ENCODE measurements at places on chromosomes 7 and 10.

DNA sequence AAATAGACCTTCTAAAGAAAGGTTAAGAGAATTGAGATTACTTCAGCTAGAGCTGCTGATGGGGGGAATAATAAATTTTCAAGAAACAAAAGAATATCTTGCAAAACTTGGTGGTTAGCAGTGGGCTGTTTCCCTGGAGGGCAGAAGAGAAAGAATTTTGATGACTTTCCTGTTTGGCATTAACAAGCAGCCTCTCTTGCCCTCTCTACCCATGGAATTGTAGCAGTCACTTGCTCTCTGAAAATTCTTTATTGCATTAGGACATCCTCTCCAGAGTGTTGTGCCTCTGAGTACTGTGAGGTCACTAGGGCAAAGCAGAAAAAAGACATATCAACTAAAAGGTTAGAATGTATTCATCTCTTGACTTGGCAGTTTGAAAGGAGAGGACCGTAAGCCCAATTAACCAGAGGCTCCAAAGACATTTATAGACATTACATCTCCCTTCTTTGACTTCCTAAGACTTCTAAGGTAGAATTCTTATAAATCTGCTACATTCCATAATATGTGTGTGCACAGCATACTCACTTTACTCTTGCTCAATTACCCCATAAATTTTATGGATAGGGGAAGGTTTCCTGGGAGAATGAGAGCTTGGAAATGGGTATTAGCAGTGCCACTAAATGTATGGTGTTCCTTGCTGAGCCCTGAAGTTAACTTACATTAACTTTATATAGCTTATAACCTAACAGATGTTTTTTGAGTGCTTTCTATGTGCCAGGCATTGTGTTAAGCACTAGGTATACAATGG is 215.3 kb downstream of the KIF20B start:
- DNase-seq, result peak; percentile 64

GRCh38 chr10:62244785-62245467 is 23.7 kb downstream of the RTKN2 start:
- DNase-seq, result peak; percentile 70

GRCh38 chr7:3605222-3605621 is 304.2 kb downstream of the SDK1 start:
- peak; percentile 4 for DNase-seq

DNA sequence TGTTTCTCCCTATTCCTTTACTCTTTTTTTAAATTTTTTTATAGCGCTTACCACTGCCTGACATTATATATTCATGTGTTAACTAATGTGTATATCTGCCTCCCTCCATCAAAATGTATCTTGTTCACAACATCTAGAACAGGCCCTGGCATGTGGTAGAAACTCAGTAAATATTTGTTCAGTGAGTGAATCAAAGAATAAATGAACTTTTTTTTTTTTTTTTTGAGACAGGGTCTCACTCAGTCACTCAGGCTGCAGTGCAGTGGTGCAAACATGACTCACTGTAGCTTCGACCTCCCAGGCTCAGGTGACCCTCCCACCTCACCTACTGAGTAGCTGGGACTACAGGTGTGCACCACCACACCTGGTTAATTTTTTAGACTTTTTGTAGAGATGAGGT is 7.5 kb upstream of the CALD1 start:
- DNase-seq, result peak; percentile 75

DNA sequence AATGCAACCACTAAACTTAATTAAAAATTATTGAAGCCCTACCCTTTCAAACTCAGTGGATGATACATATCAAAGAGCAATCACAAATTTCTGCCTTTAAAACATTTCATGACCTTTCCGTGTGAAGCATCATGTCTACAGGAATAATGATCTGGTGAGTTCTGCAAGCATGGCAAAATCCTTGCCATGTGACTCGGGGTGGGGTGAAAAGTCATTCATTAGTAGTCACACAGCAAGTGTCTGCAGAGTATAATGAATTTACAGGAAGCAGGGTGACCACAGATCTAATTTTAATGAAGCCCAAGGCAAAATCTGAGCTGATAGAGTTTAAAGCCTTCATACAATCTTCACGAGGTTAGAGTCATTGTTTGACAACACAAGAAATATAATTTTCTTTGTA is 351.9 kb downstream of the THSD7A start:
- no peak for DNase-seq

GRCh38 chr7:70241536-70242175 is 643.4 kb downstream of the AUTS2 start:
- no peak for DNase-seq

- no peak for DNase-seq
Measured at GRCh38 chr7:34939175-34939574, 98.1 kb downstream of the DPY19L1 start.

DNA sequence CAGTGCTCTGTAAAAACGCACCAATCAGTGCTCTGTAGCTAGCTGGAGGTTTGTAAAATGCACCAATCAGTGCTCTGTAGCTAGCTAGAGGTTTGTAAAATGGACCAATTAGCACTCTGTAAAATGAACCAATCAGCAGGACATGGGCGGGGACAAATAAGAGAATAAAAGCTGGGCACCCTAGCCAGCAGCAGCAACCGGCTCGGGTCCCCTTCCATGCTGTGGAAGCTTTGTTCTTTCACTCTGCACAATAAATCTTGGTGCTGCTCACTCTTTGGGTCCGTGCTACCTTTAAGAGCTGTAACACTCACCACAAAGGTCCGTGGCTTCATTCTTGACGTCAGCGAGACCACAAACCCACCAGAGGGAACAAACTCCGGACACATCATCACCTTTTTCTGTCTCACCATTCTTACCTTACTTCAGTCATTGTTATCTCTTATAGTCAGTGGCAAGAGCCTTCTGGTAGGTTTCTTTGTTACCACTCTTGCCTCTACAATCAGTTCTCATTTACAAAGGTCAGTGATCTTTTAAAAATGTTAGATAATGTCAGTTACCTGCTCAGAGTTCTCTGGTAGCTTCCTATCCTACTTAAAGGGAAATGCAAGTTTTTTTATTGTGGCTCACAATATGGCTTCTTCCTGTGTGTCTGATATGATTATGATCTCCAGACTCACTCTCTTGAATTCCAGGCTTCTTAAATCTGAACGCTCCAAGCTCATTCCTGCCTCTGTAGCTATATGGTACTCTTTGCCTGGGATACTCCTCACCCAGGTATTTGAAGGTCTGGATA is 4.5 kb downstream of the STAM start:
- no peak for DNase-seq

GRCh38 chr7:102082693-102083368 is 203.8 kb upstream of the SH2B2 start:
- peak; percentile 8 for DNase-seq

DNA sequence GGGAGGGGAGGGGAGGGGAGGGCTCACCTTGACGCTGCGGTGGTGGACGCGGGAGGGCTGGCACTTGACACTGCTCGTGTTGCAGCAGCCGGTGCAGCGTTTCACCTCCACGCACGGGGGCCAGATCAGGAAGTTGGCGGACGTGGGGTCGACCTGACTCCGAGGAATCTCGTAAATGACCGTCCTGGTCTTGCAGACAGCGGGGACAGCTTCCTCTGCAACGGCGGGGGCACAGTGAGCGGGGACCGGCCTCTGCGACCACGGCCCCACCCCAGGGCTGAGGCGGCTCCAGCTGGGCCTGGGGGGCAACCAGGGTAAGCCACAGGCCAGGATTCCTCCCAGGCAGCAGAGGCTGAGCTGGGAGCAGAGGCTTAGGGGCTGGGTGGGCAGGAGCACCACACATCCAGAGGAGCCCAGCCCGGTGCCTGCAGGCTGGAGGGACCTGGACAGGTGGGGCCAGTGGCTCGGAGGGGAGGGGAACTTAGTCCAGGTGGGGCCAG is 8.8 kb downstream of the PDGFA start:
- DNase-seq, result no peak

- DNase-seq, result no peak
Measured at GRCh38 chr7:1368682-1369571, 90.3 kb downstream of the MICALL2 start.

DNA sequence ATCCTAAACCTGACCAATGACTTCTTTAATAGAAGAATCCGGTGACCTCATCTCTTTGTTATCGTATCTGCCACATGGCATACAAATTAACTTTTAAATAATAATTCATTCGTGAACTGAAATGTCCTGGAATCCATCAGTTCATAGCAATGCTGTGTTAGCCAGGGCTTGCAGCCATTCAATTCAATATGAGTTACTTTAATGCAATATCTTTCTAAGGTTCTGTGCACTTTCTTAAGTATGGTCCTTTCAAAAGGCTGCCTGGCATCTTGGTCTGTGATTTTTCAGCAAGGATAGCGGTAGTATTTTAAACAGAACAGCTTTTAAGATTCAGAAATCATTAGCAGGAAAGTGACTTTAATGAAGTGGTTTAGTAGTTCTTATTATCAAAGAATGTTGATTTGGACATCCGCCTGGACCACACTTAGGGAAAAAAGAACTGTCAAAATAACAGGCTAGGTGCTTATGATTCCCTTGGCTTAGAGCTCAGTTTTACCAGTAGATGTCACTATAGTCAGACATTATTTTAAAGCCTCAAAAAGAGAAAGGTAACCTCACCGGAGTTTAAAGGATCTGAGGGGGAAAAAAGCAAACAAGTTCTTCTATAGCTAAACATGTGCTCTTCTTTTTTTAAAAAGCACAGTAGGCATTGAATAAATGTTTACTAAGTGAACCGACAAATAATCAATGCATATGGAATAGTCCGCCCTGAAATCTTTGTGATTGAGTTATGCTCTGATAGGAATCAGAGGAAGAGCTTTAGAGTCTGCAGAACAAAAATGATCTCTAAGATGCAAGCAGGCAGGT is 22.7 kb downstream of the SLC35G1 start:
- peak; percentile 24 for DNase-seq

- peak; percentile 14 for DNase-seq
Measured at GRCh38 chr7:93310346-93310745, 78.2 kb downstream of the VPS50 start.

- DNase-seq, result no peak
Measured at GRCh38 chr10:30435073-30435422, 1.1 kb downstream of the MAP3K8 start.

DNA sequence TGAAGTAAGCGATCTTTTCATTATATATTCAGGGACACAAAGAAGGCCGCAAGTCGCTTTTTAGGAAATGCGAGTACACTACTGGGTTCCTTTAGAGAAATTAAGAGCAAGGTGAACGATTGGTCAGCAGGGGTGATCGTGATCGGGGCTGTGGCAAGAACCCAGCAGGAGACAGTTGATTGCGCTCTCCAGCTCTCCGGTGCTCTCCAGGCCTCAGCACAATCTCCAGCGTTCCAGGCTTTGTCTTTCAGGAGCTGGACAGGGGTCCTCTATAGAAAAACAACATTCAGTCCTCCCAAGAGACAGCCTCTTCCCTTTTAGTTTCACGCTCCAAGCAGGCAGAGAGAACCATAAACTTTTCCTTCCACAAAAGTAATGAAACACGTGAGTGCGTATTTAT is 170.5 kb upstream of the KLF6 start:
- DNase-seq, result no peak

- no peak for DNase-seq
Measured at GRCh38 chr10:117743509-117743908, 201.0 kb downstream of the EMX2 start.

DNA sequence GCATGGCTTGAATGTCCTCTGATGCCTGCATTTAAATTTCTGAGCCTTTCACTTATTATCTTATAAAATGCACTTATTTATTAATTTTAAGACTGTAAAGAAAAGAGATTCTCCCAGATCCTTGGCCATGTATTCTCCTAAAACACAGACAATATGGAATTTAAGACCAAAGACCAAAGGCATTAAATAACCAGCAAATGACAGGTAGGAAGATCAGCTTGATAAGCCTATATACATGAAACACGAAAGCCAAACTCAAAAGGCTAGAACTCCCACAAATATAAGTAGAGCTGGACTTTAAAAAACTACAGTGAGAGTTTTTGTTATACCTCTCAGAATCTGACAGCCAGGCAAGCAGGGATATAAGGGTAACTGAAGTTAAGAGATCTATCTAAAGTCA is 5.1 kb downstream of the ANXA11 start:
- no peak for DNase-seq

GRCh38 chr7:10973942-10974911 is 555 bp downstream of the PHF14 start:
- peak; percentile 36 for DNase-seq

DNA sequence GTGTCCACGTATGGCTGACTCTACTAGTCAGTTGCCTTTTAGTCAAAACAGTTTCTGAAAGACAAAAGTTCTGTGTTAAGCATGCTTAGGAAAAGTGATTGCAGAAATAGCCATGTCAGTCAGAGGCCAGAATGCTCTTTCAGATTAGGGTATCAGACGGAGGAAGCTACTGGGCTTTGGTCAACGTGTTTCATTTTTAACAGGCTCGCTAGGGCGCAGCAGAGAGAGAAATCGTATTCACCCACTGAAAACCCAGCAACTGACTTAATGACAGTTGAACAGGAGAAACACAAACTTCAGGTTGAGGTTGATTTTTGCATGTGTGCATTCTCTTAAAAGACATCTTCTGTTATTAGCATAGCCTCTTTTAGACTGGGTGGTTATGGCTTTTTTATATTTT is 322.6 kb upstream of the KIAA1217 start:
- no peak for DNase-seq

- DNase-seq, result no peak
Measured at GRCh38 chr10:44335330-44336021, 49.4 kb downstream of the CXCL12 start.

DNA sequence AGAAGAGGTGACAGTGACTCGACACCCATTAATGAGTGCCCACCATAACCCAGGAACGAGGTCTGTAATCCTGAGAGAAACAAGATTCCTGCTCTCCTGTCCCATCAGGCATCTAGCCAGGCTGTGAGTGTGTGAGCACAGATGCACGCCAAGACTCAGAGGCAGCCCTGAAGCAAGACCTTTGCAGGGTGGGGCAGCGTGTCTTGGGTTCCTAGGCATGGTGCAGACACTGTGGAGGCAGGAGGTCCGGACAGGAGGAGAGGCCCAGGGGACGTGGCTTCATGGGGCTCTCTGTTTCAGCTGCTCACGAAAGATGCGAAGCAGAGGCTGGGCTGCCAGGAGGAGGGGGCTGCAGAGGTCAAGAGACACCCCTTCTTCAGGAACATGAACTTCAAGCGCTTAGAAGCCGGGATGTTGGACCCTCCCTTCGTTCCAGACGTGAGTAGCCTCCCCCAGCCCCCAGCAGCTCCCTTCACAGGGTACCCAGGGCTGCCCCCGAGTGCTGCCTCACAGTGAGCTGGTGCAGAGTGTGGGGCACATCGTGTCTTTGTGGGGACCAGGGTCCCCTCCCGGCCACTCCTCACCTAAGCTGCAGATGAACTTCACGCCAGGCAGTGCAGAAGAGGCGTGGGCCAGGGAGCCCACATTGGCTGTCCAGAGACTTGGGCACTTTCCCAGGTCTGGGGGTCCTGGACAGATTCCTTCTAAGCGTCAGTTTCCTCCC is 94.5 kb downstream of the RGS10 start:
- DNase-seq, result no peak

GRCh38 chr10:114851336-114851735 is 29.8 kb downstream of the FHIP2A start:
- no peak for DNase-seq

- DNase-seq, result peak; percentile 64
Measured at GRCh38 chr7:87570178-87570577, 30.5 kb downstream of the ABCB1 start.
